ENCODE measurements at places on chromosomes 11 and 22.

DNA sequence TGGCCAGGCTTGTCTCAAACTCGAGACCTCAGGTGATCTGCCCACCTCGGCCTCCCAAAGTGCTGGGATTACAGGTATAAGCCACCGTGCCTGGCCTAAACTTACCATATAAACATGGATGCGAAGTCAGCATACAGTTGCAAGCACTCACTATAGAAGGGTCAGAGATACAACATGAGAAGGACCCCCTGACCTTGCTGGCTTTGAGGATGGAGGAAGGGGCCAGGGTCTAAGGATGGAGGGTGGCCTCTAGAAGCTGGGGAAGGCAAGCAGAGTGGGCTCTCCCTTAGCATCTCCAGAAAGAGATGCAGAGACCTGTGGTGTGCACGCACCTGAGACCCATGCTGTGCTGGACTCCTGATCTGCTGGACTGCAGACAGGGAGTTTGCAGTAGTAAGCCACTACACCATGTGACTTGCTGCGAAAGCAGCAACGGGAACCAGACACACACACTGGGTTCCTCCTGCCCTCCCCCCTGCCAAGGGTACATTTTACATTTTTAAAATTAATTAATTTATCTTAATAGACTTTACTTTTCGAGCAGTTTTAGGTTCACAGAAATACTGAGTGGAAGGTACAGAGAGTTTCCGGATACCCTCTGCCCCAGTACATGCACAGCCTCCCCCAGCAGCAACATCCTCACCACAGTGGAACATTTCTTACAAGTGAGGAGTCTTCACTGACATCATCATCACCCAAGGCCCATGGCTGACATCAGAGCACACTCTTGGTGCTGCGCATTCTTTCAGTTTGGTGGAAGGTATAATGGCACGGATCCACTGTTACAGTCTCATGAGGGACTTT, 170.1 kb upstream of the B3GAT1 start:
- no peak for DNase-seq

DNA sequence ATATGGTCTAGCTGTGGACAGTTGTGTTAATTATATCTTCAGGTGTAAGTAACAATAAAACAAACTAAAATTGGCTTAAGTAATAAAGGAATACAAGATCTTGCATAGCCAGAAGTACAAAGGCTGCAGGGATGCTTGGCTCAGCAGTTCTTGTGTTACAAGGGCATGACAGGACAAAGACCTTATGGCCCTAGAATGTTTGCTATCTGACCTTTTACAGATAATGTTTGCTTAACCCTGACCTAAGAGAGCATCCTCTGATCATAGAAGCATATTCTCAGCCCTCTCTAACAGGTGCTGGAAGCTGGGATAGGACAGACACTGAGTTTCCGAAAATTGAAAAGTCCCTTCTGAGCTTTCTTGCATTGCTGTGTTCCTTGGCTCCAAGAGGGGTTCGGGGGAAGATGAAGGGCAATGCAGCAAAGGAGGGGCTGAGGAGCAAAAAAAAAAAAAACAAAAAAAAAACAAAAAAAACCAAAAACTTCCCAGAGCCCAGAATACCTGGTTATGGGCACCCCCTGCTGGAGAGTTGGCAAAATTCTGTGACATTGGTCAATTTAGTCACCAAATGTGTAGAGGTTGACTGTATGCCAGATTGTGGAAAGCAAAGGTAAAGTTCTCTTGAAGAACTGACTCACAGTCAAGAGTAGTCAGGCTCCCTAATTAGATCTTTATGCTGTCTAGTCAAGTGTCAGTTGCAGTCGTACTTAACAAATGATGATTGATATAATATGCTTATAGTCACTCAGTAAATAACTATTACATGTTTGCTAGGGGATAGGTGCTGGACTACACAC, 10.4 kb upstream of the HIKESHI start:
- DNase-seq = peak; percentile 58

- no peak for DNase-seq
Measured at GRCh38 chr11:113856966-113857759, 18.2 kb downstream of the USP28 start.

GRCh38 chr11:37817727-37818270, 1219.8 kb upstream of the RAG2 start:
- DNase-seq = no peak

GRCh38 chr22:47659467-47660223, 897.2 kb downstream of the TBC1D22A start:
- DNase-seq = no peak

- no peak for DNase-seq
Measured at GRCh38 chr11:130369713-130370112, 55.0 kb upstream of the ZBTB44 start.

DNA sequence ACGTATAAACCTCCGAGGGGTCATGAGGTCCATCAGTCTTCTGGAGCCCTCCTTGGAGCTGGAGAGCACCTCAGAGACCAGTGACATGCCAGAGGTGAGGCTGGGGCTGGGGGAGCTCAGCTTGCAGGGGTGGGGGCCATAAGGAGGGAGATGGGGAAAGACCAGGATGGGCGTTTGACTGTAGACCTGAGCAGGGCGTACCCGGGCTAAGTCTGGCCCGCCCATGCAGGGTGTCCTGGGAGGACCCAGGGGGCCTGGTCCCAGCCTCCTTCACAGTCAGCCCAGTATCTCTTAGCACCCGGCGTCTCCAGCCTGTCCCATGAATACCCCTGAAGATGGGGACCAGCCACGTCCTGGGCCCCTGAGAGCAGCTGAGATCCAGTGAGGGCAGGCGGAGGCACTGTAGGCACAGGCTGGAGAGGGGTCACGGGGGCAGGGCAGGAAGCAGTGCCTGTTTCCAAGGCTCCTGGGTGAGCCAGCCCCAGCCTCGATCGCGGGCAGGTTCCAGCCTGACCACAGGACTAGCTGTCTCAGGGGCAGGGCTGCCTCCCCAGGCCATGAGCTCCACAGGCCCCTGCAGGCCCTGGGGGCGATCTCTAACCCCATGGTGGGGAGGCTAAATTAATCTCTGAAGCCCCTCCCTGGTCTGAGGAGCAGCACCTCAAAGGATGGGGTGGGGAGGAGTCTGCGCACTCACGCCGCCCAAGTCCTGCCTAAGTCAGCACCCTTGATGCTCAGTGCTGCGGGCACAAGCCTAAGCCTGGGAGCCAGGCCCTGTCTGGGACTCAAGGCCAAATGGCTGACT, 7.1 kb downstream of the SSH3 start:
- no peak for DNase-seq

GRCh38 chr11:26704249-26704648, 17.6 kb downstream of the SLC5A12 start:
- peak; percentile 12 for DNase-seq

DNA sequence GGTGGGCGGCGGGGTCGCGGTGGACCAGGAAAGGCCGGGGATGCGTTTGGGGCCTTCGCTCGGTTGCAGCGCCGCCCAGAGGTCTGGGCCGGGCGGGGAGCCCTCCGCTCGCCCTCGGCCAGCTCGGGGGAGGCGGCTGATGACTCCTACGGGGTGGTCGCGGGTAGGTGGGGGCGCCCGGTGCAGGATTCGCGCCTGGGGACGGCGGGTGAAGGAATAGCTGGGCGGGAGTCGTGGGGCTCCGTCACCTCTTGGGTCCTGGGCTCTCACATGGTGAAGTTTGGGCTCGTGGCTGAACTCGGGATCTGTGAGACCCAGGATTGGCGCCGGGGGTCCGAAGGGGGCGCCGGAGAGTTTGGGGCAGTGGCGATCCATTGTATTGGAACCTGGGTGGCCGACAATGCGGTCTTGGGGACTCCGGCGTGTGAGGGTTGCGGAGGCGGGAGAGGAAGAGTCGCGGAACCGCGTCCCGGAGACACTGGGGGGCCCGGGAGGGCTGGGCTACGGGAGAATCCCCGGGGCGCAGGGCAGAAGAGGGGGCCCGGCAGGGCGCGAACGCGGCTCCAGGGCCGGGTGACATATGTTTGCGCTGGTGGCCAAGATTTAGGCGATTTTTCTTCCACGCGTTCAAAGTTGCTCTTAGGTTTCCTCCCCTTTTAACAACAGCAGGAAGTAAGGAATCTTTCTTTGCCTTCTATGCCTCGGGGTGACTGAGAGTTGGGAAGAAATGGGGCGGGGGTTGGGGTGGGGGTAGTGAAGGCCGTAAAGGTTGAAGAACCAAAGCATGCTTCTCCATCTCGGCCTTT, 935 bp downstream of the QSER1 start:
- DNase-seq = peak; percentile 33

DNA sequence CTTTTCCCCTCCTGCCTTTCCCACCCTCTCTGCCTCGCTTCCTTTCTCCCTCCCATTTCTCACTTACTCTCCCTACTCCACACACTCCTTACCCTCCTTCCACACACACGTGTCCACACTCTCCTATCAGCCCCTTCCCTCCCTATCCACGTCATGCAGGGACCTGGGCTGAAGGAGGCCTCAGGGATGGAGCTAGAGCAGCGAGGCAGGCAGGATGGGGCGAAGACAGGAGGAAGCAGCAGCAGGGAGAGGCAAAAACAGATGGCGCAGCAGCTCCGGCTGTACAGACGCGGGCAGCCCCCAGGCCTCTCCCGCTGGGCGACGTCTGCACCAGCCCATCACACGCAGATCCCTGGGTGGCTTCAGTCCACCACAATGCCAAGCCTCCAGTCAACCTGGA, 97.9 kb downstream of the SPATA19 start:
- no peak for DNase-seq

Data from astrocyte of the spinal cord (primary cell).